ENCODE measurements at places on chromosomes 3 and 15. TPM values are rescaled to one million over a fixed set of nuclear protein-coding genes. Genes with fewer than 3 reads are reported as not detected.

ZNF619 gene
- 7.4 TPM for total RNA-seq

DNA sequence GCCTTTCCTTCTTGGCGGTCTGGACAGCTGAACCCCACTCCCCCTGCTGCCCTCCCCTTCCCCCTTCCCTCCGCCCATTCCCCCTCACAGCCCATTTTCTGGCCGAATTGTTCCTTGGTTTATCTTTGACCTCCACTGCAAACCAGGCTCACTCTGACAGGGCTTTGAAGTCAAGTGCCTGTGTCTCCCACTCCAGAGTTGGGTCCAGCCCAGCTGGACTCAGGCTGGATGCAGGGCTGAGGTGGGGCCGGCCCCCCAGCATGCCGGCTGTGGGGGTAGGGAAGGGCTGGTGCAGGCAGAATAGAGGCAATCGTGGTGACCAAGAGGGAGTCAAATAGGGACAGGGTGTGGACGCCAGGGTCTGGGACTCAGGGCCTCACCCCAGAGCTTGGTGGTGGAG is 57.0 kb upstream of the MRPS22 start:
- no peak for DNase-seq

PHLDB2 gene
- 2.1 TPM for total RNA-seq

DNA sequence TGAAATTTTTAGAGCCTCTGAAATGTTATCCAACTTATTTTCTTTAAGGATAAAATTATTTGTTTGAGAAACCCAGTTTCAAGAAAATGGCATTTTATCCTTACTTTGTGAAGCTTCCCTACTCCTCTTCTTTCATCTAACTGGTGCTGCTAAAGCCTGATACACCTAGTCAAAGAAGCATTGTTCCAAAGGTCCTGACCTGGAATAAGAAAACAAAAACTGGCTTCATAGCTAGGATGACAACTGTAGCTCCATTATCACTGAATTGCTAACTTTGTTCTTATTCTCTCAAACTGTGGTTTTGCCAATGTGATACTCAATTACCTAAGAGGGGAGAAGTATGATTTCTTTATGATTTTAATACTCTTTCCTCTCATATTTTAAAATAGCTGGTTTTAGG is 27.6 kb upstream of the ATP2C1 start:
- DNase-seq, result no peak

CCR2 gene
- 2.2 TPM for total RNA-seq

DNA sequence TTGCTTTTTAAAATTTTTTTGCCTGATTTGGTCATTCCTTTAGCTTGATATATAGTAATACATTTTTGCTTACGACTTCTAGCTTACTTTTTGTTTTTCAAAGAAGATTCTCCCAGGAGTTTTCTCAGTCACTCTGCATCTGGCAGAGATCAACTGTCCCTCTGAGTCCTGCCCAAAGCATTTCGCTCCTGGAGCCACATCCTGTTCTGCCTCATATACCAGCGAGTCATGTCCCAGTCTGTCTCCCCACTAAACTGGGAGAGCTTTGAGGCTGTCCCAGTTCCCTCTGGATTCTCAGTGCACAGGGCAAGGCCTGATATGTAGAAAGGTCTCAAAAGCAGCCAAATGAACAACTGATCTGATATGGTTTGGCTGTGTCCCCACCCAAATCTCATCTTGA is 326.3 kb downstream of the ARRDC4 start:
- DNase-seq, result no peak

GRCh38 chr3:112973325-112974177 is 1.4 kb downstream of the CD200R1 start:
- DNase-seq, result peak; percentile 72

GRCh38 chr15:45780352-45780751 is 145.5 kb downstream of the SQOR start:
- no peak for DNase-seq

DNA sequence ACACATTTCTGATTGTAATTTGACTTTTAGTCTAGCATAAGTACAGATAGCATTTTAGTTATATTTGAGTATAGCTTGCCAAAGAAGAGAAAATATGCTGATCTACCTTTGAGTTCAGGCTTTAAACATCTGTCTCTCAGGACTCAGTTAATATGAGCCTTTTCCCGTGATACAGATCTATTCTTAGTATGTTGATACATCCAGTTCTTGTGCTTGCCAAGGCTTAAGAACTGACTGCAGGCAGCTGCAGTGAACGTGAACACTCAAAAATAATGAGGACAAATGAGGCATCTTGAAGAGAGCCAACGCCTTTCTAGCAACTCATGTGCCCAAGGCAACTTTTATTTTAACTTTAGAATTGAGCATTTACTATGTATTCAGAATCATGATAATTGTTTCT is 325.5 kb downstream of the SI start:
- DNase-seq, result no peak

NKTR gene
- 73.9 TPM for total RNA-seq

NAA50 gene
- total RNA-seq, result 113 TPM

- DNase-seq, result no peak
Measured at GRCh38 chr3:143771258-143771657, 77.0 kb downstream of the SLC9A9 start.

HCLS1 gene
- 249 TPM for total RNA-seq

- no peak for DNase-seq
Measured at GRCh38 chr3:195554458-195554857, 11.3 kb upstream of the PPP1R2 start.

- DNase-seq, result no peak
Measured at GRCh38 chr3:140205598-140205997, 270.6 kb downstream of the CLSTN2 start.

GRCh38 chr3:45366290-45366689 is 22.1 kb upstream of the LARS2 start:
- no peak for DNase-seq

- DNase-seq, result no peak
Measured at GRCh38 chr3:12098400-12098799, 60.3 kb downstream of the TIMP4 start.

DNA sequence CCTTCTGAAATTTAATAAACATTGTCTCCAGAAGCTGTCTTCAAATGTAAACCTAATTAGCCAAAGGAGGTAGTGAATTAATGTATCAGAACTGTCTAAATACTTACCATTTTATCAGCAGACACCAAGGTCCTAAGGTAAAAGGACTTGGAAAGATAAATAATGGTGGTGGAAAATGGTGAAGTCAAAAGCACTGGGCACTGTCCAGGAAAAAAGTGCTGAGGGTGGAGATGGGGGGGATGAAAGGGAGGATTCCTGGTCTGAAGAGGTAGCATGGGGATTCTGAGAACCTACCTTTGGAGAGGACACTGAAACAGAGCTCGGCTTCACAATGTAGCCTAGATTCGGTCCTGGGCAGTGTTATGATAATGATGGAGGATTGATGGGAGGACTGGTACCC is 149.0 kb upstream of the DPH6 start:
- DNase-seq, result no peak

TSC22D2 gene
- 13.7 TPM for total RNA-seq

DNA sequence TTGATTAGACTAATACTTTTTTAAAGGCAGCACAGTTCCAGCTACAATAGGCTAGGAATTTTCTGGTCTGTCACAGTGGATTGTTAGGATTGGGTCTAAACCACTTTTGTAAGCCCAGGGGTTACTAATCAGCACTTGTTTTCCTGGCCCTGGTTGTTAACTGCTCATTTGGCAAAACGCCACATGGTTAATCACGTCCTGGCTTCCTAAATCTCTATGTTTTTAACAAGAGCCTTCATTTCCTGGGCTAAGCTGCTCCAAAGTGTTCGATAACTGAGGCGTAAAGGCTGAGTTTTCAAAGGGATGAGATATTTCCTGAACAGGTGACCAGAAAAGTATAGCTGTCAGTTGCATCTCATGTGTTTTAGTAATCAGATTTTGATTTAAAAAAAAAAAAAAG is 38.9 kb upstream of the CLRN1 start:
- no peak for DNase-seq

TP63 gene
- 0.94 TPM for total RNA-seq

GOLGA8K gene
- not detected for total RNA-seq

DNA sequence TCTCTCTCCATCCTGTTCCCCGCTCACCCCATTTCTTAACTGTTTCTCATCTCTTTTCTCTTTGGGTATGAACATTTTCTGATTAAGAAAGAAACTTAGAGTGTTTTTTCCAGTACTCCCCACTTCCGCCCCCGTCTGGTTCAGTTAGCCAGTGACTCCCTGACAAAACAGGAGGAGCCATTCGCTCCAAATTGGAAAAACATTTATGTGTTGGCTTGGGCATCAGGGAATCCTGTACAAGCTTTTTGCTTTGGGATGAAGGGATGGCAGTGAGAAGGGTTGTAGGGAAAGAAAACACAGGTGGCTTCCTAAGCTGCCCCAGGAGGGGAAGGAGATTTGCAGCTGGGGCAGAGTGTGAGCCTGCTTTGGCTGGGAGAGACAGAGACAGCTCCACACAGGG is 47.0 kb downstream of the BOC start:
- DNase-seq, result peak; percentile 17

- no peak for DNase-seq
Measured at GRCh38 chr15:37837276-37837675, 97.2 kb upstream of the TMCO5A start.

GRCh38 chr15:56929399-56929798 is 11.0 kb downstream of the TCF12 start:
- no peak for DNase-seq

DNA sequence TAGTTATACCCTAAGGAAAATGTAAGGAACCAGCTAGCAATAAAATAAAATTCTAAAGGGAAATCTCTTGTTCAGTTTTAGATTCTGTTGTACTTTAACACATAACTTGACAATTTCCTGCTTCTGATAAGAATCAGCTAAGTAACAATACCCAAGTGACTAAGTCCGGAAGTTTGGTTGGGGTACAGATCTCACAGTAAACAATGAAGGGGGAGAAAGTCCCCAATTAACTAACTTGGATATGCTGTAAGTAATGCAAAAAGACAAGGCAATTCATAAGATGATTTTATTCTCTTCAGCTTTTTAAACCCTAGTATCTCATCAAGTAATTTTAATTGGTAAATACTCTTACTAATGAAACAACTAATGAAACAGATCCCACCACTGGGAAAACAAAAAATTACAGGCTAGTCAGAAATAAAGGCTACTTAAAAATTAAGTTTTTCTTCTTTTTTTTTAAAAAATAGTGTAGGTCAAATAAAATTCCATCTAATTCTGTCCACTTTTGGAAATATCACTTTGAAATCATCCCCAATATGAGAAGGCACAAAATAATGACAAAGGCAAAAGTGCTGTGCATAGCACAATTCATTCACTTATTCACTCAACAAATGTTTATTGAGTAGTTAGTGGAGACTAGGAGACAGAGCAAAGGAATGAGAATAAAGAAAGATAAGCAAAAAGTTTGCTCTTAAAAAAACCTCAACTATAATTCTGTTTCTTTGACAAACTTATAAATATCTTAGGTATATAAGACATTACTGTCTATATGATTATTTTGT is 37.8 kb upstream of the IL20RB start:
- DNase-seq, result no peak

FANCD2OS gene
- total RNA-seq, result not detected

AGBL1 gene
- total RNA-seq, result 0.10 TPM

SNX33 gene
- total RNA-seq, result 3.2 TPM

DNA sequence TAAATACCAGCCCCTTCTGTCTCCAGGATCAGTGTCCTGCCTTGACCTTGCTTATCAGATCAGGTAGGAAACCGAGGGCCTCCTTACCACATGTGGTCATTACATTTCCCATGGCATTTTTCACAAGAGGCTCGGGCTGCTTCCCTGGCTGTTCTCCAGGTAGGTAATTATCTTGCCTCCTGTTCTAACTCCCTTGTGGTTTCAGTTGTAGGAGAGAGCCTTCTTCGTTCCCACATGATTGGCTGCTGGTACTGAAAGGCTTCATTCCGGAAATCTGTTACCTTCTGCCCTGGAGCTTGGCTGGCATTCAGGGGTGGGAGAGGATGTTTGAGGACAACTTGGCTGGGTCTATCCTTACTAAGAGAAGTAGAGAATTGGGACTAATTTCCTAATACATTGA is 46.8 kb upstream of the RORA start:
- DNase-seq, result no peak

HSPBAP1 gene
- total RNA-seq, result 4.8 TPM

DNA sequence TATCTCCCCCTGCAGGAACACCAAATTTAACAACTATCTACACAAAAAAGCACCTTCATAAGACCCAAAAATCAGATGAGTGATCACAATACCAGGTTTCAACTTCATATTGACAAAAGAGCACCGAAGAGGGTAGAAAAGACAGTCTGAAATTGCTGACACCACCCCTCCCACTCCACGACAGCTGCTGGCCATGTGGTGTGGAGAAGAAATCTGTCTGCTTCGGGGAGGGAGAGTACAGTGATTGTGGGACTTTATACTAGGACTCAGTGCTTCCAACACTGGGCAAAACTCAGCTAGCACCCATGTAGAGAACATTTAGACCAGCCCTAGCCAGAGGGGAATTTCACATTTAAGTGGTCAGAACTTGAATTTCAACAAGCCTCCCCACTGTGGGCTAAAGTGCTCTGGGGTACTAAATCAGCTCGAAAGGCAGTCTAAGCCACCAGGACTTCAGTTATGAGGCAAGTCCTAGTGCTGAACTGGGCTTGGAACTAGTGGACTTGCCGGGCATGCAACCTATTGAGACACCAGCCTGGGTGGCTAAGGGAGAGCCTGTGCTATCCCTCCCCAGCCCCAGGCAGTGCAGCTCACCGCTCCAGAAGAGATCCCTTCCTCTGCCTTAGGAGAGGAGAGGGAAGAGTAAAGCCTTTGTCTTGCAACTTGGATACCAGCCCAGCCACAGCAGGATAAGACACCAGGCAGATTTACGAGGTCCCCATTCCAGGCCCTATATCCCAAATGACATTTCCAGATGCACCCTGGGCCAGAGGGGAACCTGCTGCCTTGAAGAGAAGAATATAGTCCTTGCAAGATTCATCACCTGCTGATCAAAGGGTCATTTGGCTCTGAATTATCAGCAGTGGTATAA is 44.6 kb upstream of the POU1F1 start:
- no peak for DNase-seq

ITGA11 gene
- 0.56 TPM for total RNA-seq

DNA sequence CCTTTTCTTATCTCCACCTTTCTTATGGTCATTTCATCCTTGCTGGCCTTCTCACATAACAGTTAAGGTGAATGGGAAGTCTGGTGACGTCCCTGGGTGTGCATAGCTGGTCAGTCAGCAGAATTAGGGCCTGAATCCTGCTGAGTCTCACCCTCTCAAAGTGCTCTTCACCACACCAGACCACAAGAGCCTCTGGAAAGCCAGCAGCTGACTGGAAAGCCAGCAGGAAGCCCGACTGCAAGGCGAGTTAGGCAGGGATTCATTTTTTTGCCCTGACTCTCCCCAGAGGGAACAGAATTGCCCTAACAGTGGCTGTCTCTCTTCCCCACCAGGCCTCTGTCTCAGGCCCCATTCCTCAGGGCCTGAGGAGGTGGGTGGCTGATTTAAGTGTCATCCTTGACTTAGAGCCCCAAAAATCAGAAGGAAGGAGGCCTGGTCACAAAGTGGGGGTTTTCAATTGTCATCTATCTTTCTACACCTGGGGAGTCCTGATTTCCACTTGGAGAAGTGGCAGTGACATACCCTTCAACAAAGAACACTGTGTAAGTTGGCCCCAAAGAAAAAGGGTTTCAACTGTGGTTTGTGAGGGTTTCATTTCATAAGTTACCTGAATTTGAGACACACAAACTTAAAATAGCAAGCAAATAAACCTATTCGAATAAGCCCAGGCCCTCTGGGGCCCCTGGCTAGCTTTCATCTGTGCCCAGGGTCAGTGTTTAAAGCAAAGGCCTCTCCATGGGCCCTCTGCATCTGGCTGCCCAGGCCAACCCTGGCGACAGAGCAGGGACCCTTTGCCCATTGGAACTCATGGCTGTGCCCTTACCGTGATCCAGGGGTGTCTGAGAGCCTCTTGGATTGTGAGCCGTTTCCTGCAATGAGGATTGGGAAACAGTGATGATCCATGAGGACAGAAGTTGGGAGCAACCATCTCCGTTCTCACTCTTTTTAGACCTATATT is 90.5 kb upstream of the HERC1 start:
- no peak for DNase-seq

ACOX2 gene
- not detected for total RNA-seq
